ENCODE measurements at places on chromosomes 3 and 15.

- DNase-seq: no peak
Measured at GRCh38 chr15:41914411-41914810, 20.6 kb upstream of the SPTBN5 start.

GRCh38 chr15:63481105-63481810 is 23.1 kb upstream of the USP3 start:
- DNase-seq: peak; percentile 53

GRCh38 chr3:184078851-184079250 is 18.0 kb upstream of the HTR3E start:
- DNase-seq: peak; percentile 43

DNA sequence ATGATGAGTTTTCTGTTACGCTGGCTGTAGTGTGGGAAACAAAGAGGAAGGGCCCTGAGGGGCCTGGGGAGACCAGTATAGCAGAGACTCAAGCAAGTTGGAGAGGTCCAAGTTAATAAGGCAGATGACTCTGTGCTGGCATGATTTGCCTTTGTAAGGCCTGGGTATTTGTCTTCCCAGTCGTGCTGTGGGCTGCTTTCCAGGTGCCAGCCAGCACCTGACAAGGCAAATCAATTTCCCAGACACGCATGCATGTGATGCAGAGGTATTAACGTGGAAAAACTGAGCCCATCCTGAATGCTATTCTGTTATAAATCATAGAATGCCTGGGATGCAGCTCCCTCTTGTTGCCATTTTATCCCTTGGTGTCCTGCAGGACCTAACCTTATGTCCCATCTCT is 175.6 kb downstream of the MFSD1 start:
- DNase-seq: no peak

- peak; percentile 22 for DNase-seq
Measured at GRCh38 chr3:157070678-157070999, 89.3 kb downstream of the CCNL1 start.

DNA sequence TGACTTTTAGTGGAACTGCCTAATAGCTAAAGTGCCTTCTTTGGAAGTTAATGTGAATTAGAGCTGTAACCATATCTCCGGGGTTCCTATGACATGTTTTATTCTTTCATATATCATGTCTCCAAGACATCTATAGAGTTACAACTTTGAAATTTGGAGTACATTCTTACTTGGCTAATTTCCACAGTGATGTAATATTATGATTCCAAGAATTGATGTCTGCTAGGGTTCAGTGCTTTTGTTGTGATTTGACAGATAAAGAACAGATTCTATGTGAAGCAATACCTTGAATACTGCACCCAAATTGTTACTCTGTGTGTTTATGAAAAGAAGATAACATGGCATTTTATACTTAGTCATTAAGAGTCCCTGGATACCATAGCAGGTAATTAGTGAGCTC is 934.3 kb downstream of the NTRK3 start:
- no peak for DNase-seq

GRCh38 chr15:39586387-39587095 is 5.7 kb downstream of the THBS1 start:
- DNase-seq: peak; percentile 83

- peak; percentile 76 for DNase-seq
Measured at GRCh38 chr3:10334459-10334858, 13.5 kb upstream of the SEC13 start.

- peak; percentile 89 for DNase-seq
Measured at GRCh38 chr3:100993309-100993708, at the start of gene ABI3BP. ABI3BP (minus strand) TSS chr3:100993421; CDS start chr3:100993384, 37 bp downstream.

DNA sequence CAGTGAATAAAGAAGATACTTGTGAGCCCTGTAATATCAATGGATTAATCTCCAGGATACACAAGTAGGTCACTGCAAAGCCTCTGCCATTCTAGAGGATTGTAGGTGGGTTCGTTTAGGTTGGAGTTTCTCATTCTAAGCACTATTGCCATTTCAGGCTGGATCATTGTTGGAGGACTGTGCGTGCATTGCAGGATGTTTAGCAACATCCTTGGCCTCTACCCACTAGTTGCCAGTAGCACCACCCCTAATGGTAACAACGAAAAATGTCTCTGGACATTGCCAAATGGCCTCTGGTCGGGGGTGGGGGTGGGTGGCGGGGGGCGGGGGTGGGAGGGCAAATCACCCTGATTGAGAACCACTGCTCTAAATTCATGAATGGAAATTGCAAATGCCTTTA is 4.9 kb upstream of the IFT57 start:
- no peak for DNase-seq

- peak; percentile 71 for DNase-seq
Measured at GRCh38 chr15:55241891-55242290, 45.1 kb upstream of the RSL24D1 start.

- no peak for DNase-seq
Measured at GRCh38 chr15:77656294-77656693, 23.6 kb upstream of the LINGO1 start.

- no peak for DNase-seq
Measured at GRCh38 chr3:72800869-72801268, 47.4 kb downstream of the SHQ1 start.

- peak; percentile 82 for DNase-seq
Measured at GRCh38 chr3:73530022-73530396, 94.7 kb downstream of the PDZRN3 start.

Data from IMR-90 (cell line).